GM10248 (cell line): ENCODE measurements at places on chromosomes 13 and 19.

DNA sequence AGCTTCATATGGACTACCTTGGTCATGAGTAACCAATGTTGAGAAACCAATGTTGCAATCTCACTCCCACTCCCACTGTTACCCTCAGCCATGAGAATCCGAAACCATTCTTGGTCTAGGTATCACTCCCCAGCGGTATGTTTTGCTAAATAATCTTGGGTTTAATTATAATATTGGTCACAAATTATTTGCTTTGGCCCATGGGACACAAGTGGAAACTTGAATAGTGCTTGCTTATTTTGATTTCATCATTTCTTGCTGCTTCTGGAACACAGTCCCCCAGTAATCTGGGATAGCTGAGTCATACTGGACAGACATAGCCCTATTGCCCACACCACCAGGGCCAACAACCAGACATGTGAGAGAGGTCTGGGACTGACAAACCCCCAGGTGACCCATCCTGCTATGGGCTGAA is 171.6 kb upstream of the IPO5 start:
- no peak for DNase-seq

DNA sequence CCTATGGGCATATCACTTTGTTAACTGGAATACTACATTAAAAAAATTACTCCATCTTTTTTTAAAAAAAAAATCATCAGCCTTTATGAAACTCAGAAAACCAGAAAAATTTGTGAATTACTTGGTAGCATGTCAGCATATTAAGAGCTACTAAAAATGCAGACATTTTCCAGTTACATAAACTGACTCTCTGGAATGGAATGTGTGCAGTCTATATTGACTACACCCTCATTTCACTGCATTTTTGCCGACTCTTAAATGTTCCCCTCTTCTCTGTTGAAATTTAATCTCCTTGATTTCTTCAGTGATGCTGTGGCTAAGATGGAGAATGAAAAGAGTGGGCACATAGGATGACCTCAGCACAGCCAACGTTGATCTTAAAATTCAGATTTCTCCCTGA is 393.8 kb downstream of the ITGBL1 start:
- no peak for DNase-seq

GRCh38 chr13:49300739-49301589 is 53.2 kb downstream of the CDADC1 start:
- DNase-seq, result peak; percentile 87

- DNase-seq, result no peak
Measured at GRCh38 chr19:50292216-50292827, 36.9 kb downstream of the KCNC3 start.

GRCh38 chr13:40228496-40228895 is 437.9 kb downstream of the FOXO1 start:
- DNase-seq, result no peak

DNA sequence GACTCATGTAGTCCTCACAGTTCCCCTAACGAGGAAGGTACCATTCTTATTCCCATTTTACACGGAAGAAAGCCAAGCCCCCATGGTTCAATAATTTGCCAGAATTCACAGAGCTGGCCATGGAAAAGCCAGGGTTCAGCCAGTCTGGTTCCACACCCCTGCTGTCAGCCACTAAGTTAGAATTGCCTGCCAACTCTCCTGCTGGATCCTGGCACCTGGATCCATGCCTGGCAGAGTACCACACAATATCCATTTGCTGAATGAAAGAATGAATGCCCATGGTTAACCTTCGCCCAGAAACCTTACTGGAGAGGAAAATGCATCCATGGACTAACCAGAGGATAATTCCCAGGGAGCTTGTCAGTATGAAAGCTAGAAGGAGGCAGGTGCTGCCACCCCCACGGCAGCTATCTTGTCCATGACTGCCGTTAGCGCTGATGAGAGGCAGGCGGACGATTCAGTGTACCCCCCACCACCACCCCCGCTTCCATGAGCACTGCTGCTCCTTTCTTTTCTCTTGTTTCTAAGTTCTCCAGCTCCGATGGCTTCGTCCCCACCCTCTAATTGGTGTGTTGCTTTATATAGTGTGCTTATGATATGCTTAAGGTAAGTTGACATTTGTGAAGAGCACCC is 114.5 kb downstream of the SLC7A1 start:
- DNase-seq, result no peak

GRCh38 chr13:38998739-38999138 is 8.1 kb upstream of the STOML3 start:
- DNase-seq, result no peak

DNA sequence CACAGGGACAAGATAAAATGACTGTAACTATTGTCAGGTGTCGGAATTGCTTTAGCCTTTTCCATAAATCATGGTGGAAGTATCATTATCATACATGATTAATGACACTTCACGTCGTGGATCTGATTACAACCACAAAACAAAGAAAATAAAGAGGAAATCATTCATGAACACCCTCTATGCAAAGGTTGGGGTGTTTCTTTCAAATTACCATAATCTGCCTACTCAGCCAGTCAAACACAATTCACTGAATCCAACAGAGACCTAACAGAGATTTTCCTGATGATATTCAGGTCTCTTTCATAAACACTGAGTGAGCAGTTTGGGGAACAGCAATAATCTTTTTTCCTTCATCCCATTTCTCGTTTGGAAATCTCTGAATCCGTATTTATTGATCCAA is 625.6 kb downstream of the DCT start:
- DNase-seq, result no peak

DNA sequence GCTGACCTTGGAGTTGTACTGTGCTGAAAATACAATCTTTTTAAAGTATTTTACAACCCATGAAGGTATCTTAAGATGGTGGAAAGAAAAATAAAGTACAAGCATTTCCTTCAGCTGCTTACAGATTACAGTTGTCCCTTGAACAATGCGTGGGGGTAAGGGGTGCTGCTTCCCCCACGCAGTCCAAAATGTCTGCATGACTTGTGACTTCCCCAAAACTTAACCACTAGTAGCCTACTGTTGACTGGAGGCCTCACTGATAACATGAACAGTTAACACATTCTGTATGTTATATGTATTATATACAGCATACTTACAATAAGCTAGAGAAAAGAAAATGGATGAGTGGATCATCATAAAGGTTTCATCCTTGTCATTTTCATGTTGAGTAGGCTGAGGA is 45.3 kb upstream of the ZNF599 start:
- no peak for DNase-seq

GRCh38 chr13:33933810-33934209 is 115.9 kb downstream of the RFC3 start:
- no peak for DNase-seq

DNA sequence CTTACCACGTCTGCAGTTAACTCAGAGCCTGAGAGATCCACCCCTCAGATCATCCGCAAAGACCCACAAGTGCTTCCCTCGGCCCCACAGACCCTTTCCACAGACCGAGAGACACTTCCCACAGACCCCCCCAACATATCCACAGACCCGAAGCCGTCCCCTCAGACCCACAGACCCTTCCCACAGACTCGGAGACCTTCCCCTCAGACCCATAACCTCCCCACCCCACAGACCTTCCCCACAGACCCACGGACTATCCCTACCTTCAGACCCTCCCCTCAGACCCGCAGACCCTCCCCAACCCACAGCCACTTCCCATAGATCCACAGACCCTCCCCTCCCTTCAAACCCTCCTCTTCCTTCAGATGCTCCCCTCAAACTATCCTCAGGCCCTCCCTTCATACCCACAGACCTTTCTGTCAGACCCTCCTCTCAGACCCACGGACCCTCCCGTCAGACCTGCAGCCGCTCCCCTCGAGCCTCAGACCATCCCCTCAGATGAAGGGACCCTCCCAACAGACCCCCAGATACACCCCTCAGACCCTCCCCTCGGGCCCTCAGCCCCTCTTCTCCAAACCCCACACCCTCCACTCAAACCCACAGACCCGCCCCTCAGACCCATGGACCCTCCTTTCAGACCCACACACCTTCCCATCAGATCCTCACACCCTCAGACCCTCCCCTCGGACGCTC is 20.1 kb upstream of the TFDP1 start:
- no peak for DNase-seq

- DNase-seq, result no peak
Measured at GRCh38 chr13:101747039-101747438, 294.6 kb downstream of the ITGBL1 start.

DNA sequence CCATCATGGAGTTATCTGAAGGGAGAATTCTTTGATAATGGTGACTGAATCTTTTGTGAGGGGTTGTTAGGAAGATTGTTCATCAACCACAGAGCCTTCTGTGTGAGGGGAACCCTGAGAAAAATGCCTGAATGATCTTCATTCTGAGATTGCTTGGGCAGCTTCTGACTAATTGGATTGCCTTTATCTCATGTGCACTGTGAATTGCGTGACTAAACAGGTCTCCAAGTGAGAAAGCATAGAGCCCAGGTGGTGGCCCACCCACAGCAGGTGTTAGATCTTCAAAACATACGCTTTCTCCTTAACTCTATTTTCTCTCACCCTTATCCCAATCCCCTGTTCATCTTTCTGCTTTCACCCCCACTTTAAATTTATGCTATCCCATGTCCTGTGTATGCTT is 58.3 kb downstream of the DOCK9 start:
- DNase-seq, result no peak

DNA sequence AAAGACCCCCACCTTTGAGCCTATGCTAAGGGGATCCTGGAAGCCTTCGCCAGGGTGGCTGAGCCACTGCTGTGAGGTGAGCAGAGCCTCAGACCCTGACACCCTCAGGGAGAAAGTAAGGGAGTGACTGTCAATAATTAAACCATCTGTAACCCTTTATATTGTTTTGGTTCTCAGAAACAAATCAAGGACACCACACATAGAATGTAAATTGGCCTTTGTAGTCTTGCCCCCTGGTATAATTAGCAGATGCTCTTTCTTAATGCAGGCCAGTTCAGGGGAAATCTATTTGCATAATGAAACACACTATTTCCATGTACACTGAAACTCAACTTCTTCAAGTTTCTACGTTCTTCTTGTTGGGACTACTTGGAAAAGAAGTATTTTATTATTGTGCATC is 127.7 kb upstream of the EDNRB start:
- no peak for DNase-seq

GRCh38 chr19:17938092-17938845 is 5.5 kb downstream of the CCDC124 start:
- peak; percentile 88 for DNase-seq

GRCh38 chr19:29001597-29002245 is 211.2 kb downstream of the UQCRFS1 start:
- DNase-seq, result no peak

DNA sequence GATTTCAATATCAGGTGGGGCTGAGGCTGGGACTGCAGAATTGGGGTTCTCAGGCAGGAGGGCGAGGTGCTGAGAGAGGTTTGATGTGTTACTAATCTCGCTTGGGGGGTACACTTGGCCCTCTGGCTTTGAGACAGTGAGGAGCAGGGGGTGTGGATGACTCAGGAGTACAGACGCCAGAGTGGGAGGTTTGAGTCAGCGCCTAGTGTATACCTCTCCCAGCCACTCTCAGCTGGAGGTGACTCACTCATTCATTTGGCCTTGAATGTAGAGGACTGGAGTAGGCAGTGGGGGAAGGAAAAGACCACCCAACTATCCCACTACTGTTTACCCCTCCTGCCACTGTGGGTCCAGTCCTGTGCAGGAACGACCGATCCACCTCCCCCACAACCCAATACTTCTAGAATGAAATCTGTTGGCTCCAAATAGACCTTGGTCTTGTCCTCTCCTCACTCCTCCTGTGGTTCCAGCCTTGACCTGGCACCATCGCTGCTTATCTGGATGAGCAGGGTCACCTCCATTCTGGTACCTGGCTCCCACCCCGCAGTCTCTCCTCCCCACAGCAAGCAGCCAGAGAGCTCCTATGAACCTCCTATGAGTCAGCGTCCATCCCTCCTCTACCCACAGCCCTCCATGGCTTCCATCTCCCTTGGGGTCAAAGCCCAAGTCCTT is 20.1 kb upstream of the ZNRF4 start:
- DNase-seq, result no peak

- no peak for DNase-seq
Measured at GRCh38 chr13:42688821-42689220, 92.6 kb upstream of the FAM216B start.

- no peak for DNase-seq
Measured at GRCh38 chr13:50891206-50891605, 18.4 kb upstream of the RNASEH2B start.

DNA sequence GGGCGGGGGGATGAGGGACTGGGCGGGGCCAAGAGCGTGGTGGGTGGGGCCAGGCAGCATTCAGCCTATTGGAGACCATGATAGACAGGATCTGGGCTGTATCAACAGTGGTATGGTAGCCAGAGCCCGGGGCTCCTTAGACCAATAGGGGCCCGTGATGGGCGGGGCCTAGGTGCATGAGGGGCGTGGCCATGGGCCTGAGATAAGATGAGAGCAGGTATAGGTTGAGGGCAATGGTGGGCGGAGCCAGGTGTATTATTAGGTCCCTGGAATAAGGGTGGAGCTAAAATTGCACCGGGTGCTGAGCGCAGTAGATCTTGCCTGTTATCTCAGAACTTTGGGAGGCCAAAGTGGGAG is 5.3 kb downstream of the ABCA7 start:
- DNase-seq, result no peak

- DNase-seq, result no peak
Measured at GRCh38 chr19:31718898-31719297, 369.7 kb upstream of the TSHZ3 start.

- DNase-seq, result peak; percentile 18
Measured at GRCh38 chr19:44848036-44848811, 2.1 kb downstream of the NECTIN2 start.

- no peak for DNase-seq
Measured at GRCh38 chr13:102628559-102628958, 31.8 kb downstream of the TPP2 start.

- DNase-seq, result no peak
Measured at GRCh38 chr19:35774274-35775045, 904 bp upstream of the ARHGAP33 start.

DNA sequence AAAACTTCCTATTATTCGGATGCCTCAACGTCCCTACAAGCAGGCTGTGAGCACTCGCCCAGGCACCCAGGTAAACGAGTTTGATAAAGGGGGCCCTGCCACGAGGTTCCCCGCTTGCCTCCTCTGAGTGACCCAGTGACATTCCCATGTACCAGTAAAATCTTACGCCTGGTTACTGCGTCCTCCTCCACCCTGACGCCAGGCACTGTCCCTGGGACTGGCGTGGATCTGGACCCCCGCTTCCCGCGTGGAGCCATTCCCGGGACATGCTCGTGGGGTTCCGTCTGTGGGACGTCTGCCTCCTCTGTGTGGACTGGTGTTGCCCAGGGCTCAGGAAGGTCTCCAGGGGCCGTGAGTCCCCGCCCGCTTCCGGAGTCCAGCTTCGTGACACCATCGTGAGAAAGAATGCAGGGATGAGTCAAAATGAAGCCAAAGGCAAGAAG is 407 bp upstream of the ZNF550 start:
- no peak for DNase-seq

DNA sequence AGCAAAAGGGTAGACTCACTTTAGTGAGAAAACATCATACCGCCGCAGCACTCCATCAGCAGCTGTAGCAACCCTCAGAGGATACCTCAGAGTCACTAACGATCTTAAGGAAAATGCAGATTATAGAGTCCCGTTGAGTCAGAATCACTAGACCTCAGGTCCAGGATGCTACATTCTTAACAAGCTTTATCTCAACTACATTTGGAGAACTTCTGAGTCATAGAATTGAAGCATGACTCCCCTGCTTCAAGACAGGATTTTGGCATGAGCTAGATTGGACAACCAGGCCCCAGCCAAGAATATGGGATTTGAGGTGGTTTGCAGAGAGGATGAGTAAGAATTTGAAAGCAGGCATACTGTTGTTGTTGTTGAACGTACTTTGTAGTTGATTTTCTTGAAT is 118.9 kb upstream of the UBL3 start:
- DNase-seq, result no peak
